ENCODE measurements at places on chromosomes 16 and 17.

DNA sequence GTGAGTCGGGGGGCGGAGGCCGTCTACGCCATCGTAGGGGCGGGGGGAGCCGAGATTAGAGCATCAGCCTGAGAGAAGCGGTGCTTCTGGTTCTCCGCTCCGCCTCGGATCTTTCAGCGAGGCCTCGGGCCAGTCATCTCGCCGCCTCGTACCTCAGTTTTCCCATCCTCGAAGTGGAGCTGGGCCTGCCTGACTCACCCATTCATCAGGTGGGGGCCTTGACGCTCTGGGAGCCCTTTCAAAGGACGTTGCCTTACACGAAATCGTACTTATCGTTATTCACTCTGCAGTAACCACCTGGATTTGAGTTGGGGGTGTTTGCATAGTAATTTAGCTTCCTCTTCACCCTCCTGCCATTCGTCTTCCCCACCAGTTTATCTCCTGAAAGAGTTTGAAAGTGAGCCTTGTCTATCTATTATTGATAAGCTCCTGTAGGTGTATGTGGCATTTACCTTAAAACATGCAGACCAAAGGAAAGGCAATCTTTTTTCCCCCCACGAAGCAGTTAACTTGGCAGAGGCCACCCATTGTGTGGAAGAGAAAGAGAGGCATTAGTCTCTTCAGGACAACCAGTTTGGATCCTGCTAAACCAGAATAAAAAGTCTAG is 674 bp downstream of the TAF15 start:
- no peak for DNase-seq

DNA sequence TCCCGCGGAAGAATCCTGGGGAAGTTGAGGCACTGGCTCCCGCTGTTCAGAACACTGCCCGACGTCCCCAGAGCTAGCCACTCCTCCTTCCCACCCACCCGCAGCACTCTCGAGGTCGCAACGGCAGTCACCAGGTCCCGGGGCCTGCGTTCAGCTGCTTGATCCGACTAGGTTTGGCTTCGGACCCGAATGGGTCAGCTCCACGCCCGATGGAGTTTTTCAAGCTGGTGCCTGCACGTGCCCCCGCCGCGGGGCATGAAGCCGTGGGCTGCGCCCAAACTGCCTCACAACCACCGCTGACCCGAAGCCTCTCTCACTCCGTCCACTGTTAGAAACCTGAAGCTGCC is 12.4 kb upstream of the ODF4 start:
- no peak for DNase-seq

- no peak for DNase-seq
Measured at GRCh38 chr17:56136301-56136700, 17.0 kb upstream of the ANKFN1 start.

- DNase-seq: no peak
Measured at GRCh38 chr17:77491921-77492445, 351.2 kb downstream of the SEC14L1 start.

- no peak for DNase-seq
Measured at GRCh38 chr16:30149250-30149930, 26.4 kb upstream of the MAPK3 start.

- DNase-seq: no peak
Measured at GRCh38 chr17:19288453-19288852, 51.3 kb downstream of the EPN2 start.

DNA sequence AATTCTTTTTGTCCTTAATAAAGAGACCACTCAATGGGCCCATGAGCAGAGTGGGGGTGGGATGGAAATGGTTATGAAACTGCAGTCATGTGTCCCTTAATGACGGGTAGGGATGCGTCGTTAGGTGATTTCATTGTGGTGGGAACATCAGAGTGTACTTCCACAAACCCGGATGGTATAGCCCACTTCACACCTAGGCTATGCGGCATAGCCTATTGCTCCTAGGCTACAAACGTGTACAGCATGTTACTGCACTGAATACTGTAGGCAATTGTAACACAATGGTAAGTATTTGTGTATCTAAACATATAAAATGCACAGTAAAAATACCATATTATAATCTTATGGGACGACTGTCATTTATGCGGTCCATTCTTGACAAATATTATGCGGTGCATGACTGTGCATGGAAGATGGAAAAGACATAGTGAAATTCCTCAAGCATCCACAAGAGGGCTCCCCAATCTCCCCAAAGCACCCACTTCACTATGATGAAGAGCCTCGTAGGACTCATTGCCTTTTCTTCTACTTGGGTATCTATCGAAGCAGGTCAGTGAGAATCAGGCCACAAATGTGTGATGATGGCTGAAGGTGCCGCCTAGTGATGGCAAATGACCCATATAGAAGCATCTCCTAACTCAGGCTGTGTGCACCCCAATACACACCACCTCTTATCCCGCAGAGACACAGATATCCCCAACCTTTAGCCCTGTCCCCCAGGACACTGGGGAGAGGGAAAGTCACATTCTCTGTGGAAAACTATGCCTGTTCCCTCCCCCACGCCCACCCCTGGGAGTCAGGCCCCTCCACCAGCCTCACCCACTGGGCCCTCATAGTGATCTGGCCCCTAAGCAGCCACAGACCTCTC is 43.5 kb downstream of the TBX21 start:
- no peak for DNase-seq

GRCh38 chr16:63745456-63745855 is 1376.4 kb downstream of the CDH11 start:
- no peak for DNase-seq

GRCh38 chr16:69773260-69773947 is 11.3 kb downstream of the WWP2 start:
- DNase-seq: no peak

GRCh38 chr17:73952082-73952479 is 251.4 kb upstream of the RPL38 start:
- no peak for DNase-seq

- DNase-seq: no peak
Measured at GRCh38 chr16:68961778-68962402, 118.6 kb downstream of the TANGO6 start.

GRCh38 chr16:89704281-89704680 is 2.8 kb upstream of the SPATA2L start:
- DNase-seq: no peak

GRCh38 chr17:48027322-48027981 is 10.1 kb downstream of the COPZ2 start:
- no peak for DNase-seq

- DNase-seq: no peak
Measured at GRCh38 chr16:88067530-88068411, 116.5 kb downstream of the BANP start.

DNA sequence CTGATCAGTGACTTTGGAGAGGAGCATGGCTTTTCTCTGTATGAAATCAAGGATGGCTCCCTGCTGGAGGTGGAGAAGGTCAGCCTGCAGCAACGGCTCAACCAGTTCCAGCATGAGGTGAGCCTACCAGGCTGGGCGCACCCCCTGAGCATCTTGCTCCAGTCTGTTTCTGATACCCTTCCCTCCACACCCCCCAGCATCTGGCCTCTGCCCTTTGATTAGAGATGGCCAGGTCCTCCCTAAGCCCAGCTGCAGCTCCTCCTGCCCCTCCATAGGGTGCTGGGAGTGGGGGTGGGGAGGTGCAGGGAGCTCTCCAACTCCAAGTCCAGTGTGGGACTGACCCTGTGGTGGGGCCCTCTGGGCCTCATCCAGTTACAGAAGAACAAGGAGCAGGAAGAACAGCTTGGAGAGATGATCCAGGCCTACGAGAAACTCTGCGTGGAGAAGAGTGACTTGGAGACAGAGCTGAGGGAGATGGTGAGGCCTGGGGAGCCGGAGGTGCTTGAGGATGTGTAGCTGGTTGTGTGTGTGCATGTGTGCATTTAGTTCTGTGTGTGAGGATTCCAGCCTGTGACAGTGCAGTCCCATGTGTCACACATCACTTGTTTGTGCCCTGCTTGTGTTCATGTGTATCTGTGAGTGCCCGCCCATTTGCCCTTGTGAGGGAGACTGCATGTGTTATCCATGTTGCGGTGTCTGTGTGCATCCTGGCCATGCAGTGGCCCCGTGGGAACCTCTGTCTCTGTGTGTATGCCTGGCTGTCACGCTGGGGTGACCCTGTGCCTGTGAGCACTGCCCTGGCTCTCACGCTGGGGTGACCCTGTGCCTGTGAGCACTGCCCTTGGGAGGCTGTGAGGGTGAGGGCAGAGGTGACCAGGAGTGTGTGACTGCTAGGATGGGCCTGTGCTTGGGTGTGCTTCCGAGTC is 3.0 kb downstream of the TBKBP1 start:
- DNase-seq: no peak

- DNase-seq: no peak
Measured at GRCh38 chr16:77660311-77660710, 62.0 kb upstream of the NUDT7 start.

- no peak for DNase-seq
Measured at GRCh38 chr16:78690510-78690909, 591.1 kb downstream of the WWOX start.

- no peak for DNase-seq
Measured at GRCh38 chr17:77546772-77547241, 406.0 kb downstream of the SEC14L1 start.

DNA sequence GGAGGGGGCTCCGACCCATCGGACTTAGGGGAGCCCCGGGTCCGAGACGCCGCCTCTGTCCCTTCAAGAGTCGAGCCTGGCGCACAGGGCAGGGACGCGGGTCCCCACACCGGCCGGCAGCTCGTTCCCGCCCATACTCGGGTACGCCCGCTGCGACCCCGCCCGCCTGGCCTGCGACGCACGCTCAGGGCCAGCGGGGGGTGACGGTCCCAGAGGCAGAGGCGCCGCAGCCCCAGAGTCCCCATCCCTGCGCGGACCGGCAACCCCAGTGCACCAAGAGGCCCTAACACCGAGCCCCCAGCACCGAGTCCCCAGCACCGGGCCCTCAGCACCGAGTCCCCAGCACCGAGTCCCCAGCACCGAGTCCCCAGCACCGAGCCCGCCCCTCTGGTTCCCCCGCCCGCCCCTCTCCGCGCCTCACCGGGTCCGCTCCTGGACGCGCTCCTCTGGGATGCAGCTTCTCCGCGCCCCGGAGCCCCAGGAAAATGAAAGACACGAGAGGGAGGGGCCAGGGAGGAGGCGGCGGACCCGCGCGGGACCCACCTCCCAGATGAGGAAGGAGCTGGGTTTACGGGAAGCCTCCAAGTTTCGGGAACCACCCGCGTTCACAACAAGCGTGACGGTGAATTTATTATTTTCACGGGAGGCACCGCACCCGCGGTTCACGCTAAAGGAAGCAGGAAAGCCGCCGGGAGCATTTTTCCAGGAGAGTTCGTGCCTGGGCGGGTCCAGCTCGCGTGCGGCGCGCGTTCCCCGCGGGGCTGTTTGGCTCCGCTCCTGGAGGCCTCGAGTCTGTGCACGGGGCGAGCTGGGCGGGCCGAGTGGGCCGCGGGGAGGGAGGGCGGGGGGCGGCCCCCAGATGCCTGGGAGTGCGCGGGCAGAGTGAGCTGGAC is at the start of gene SECTM1:
Gene SECTM1, minus strand, starts transcription at position 488 of the 893 bp plus-strand sequence. CDS start 6,526 bp downstream, outside the sequence.
- no peak for DNase-seq

GRCh38 chr16:24776501-24777220 is 47.2 kb downstream of the TNRC6A start:
- DNase-seq: no peak

DNA sequence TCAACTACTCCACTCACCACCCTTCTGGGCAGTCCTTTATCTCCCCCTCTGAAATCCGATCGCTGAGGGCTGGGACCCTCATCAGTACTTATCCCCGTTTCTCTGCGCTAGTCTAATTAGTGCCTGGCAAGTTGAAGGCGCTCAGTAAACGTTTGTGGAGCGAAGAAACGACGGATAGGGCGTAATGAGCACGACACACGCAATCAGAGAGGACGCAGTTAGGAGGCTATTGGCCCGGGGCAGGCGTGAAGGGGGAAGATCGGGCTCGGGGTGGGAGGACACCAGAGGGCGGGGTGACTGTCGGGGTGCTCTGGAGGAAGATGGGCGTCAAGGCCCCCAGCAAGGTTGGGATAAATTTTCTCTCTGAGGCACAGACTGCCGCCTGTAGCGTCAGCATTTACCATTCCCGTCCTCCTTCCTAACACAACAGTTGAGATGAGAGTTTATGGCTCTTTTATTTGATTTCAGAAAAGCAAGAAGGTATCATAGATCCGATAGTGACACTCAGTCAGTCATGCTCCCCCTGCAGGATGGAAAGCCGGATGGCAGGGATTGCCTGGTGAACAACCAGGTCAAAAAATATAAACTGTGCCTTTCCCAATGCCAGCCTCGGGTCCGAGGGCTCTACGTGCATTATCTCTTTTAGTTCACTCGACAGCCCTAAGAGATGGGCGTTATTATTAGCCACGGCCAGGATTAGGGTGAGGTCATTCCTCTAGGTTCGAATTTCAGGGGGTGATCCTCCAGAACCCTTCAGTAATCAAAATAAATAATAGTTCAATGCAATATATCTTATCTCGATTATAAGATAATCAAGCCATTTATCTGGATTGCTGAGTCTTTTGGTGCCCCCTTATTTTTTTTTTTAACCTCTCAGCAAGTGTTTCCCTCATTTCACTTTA is 9.5 kb upstream of the ARL4D start:
- DNase-seq: peak; percentile 80

- DNase-seq: no peak
Measured at GRCh38 chr16:65394281-65394680, 272.4 kb upstream of the CDH11 start.

- DNase-seq: no peak
Measured at GRCh38 chr17:59634632-59635541, 15.2 kb downstream of the CLTC start.

GRCh38 chr17:64406321-64407200 is 15.9 kb upstream of the PECAM1 start:
- DNase-seq: no peak

DNA sequence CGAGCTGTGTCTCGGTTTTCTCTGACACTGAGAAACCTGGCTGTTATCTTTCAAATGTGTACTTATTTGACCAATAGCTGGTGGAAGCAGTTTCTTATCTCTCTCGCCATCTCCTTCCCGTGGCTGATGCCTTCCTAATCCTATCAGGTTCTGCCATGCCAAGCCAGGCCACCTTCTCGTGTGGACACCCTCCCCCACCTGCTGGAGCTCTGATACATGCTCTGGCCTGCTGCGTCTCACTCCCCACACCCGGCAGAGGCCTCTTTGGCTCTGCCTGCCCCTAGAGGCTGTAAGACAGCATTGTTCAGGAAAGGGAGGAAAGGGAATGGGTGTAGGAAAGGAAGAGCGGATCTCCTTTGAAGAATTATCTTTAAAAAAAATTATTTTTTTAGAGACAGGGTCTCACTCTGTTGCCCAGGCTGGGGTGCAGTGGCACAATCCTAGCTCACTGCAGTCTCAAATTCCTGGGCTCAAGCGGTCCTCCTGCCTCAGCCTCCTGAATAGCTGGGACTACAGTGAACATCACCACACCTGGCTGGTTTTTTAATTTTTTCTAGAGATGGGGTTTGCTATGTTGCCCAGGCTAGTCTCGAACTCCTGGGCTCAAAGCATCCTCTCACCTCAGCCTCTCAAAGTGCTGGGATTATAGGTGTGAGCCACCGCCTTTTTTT is 7.5 kb upstream of the ARMC5 start:
- no peak for DNase-seq

GRCh38 chr17:63096426-63096825 is 130.4 kb downstream of the TANC2 start:
- DNase-seq: no peak

DNA sequence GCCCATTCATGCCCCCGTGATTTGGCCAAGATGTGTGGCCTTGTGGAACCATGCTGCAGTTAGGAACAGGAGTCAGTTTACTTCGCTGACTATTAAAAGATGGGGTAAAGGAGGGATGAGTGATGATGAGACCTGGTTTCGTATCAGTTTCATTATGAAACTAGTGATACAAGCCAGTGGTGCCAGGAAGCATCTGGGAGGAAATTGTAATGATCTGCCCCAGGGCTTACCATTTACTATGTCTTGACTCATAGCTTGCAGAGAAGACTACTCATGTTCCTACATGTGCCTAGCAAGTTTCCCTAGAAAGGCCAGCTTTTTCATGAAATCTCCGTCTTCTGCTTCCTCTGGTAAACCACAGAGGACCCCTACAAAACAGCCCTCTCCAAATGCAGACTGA is 23.2 kb downstream of the CDH3 start:
- no peak for DNase-seq
